ENCODE measurements at places on chromosomes 5 and 9. TPM values are rescaled to one million over a fixed set of nuclear protein-coding genes. Genes with fewer than 3 reads are reported as not detected.

The PALM2AKAP2 gene
- 8.8 TPM for total RNA-seq

GRCh38 chr9:130119519-130120298 is 52.5 kb upstream of the NCS1 start:
- no peak for DNase-seq

DNA sequence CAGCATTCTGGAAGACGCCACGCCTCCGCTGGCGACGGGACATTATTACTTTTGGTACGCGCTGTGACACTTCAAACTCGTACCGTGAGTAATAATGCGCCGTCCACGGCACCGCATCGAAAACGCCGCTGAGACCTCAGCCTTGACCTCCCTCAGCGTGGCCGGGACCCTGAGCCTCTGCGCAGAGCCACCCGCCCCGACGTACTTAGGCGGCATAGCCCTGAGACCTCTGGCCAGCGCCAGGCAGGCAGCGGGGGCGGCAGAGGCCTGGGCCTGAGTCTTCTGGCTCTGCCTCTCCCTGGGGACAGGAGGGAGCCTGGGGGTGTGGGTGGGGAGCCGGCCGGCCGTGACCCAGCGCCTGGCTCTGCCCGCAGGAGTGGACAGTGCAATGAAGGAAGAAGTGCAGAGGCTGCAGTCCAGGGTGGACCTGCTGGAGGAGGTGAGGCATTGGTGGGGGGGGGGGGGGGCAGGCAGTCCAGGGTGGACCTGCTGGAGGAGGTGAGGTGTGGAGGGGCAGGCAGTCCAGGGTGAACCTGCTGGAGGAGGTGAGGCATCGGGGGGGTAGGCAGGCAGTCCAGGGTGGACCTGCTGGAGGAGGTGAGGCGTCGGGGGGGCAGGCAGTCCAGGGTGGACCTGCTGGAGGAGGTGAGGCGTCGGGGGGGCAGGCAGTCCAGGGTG is 8.0 kb downstream of the EGFL7 start:
- DNase-seq = no peak

The GADD45G gene
- total RNA-seq = 13.0 TPM

The BTNL8 gene
- total RNA-seq = 0.15 TPM

DNA sequence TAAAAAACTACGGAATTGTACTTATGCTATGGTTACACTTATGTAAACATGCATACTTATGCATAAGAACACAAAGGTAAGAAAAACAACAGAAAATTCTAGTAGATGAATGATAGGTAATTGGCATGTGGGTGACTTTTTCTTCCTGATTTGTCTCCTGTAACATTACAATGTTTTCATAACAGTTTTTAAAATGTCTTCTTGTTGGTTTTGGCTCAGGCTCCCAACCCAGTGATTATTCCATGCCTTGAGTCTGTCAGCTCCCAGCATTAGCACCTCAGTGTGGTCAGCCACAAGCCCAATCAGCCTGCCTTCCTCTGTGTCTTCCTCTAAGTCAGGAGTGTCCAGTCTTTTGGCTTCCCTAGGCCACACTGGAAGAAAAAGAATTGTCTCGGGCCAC is 7.9 kb upstream of the FOXE1 start:
- DNase-seq = no peak

DNA sequence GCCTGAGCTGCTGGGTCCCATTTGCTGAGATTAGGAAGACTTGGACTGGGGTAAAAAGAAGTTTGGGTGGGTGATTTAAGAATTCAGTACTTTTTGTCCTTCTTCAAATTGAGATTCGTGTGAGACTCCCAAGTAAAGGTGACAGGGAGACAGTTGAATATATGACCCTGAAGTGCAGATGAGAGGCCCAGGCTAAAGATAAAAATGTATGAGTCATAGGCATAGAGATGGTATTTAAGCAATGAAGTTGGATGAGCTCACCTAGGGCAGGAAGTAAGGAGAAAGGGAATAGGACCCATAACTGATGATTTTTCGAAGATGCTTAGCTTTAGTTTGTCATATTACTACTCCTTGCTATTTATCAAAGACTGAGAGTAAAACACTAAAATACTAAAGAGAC is 255.9 kb upstream of the ADRA1B start:
- no peak for DNase-seq

- no peak for DNase-seq
Measured at GRCh38 chr5:13695076-13695712, 249.3 kb downstream of the DNAH5 start.

The PAPPA gene
- 3.4 TPM for total RNA-seq

The LHX3 gene
- not detected for total RNA-seq

DNA sequence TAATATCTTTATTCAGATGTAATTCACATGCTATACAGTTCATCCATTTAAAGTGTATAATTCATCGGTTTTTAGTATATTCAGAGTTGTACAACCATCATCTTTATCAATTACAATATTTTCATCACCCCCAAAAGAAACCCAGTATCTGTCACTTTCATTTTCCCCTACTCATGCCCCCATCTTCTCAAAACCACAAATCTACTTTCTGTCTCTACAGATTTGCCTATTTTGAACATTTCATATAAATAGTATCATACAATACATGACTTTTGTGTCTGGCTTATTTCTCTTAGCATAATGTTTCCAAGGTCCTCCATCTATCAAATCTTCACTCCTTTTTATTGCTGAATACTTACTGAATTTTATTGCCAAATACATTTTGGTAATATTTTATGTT is 305.1 kb upstream of the SGCD start:
- DNase-seq = no peak

GRCh38 chr5:108681079-108681921 is 66.4 kb upstream of the FER start:
- no peak for DNase-seq

The SLC6A18 gene
- not detected for total RNA-seq

GRCh38 chr5:143397302-143398052 is 6.0 kb downstream of the NR3C1 start:
- no peak for DNase-seq

The GRM6 gene
- not detected for total RNA-seq

The HTR4 gene
- 0.15 TPM for total RNA-seq

DNA sequence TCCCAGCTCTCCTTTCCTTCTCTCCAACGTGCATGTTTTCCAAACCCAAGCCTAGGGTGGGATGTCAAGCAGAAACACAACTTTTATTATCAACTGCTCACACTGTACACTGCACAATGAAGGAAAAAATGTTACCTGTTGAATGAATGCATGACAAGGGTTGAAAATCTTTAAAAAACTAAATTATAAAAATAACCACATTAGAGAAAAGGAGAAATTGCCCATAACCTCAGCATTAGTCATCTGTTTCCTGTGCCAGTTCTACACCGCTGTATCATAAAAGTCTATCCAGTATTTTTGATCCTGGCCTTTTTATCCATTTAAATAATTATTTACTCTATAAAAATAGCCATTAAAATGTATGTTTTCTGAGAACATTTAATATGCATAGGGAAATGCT is 101.1 kb downstream of the APBA1 start:
- DNase-seq = no peak

The IL17B gene
- 5.4 TPM for total RNA-seq

The NEURL1B gene
- 9.9 TPM for total RNA-seq

DNA sequence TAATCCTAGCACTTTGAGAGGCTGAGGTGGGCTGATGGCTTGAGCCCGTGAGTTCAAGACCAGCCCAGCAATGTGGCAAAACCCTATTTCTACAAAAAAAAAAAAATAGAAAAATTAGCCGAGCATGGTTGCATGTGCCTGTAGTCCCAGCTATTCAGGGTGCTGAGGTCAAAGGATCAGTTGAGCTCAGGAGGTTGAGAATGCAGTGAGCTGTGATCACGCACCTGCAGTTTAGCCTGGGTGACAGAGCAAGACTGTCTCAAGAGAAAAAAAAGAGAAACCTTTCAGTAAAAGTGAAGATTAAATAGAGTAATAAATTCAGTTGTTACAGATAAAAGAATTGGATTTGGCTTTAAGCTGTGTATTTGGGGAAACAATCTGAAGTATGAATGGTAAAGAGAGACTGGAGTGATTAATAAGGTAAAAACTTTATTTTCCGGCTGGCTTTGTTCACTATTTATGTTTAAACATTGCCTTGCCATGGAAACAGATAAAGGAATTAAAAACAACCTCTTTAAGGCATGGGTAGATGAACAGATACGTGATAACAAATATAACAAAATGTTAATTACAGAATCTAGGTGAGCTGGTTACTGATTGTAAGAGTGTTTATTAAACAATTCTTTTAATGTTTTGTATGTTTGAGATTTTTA is 56.0 kb upstream of the PCAT7 start:
- no peak for DNase-seq

The ADAMTS16 gene
- total RNA-seq = 1.3 TPM

GRCh38 chr5:134846641-134846960 is 833 bp downstream of the C5orf24 start:
- DNase-seq = no peak

DNA sequence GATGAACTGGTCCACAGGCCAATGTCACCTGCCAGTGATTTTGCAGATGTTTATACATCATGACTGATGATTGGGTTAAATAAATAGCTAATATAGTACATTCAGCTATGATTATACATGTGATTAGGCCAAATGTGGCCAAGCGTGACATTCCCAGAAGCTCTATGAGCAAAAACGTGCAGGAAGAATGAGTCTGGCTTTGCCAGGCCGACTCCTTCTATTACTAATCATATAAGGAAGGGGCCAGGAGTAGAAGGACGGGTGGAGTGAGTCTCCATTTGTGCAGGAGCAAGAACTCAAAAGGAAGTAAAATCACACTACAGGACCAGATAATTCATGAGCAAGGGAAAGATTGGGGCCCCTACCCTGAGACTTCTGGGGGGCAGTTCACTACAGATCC is 178.2 kb downstream of the ROR2 start:
- DNase-seq = no peak

GRCh38 chr5:114097570-114097969 is 264.3 kb upstream of the KCNN2 start:
- no peak for DNase-seq

- DNase-seq = no peak
Measured at GRCh38 chr5:109146591-109146990, 263.2 kb downstream of the PJA2 start.

GRCh38 chr9:32304495-32304894 is 79.9 kb upstream of the ACO1 start:
- DNase-seq = no peak

The MPDZ gene
- total RNA-seq = 61.0 TPM

The SNCAIP gene
- 9.8 TPM for total RNA-seq

The CTSL gene
- 134 TPM for total RNA-seq

The STPG3 gene
- not detected for total RNA-seq

The ST8SIA4 gene
- 2.6 TPM for total RNA-seq

GRCh38 chr9:28249424-28249823 is 676.1 kb upstream of the C9orf72 start:
- no peak for DNase-seq

DNA sequence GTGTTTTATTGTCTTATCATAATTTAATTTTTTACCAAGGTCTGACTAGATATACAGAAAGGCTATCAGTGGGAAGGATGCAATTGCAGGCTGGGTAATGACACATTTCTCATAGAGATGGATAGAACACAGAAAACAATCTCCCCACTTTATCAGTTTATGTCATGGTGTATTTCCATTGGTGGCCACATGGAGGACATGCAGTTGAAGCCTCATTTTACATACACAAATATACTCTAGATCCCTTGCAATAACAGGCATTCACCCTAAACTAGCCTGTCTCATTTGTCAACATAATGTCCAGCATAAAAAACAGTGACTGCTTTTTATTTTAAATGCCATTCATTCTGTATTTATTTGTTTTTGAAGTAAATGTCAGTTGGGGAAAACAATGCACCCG is 526.3 kb downstream of the GABRG2 start:
- no peak for DNase-seq

GRCh38 chr5:130532786-130533185 is 628.5 kb downstream of the CHSY3 start:
- DNase-seq = no peak

- no peak for DNase-seq
Measured at GRCh38 chr9:97919217-97919813, 3.0 kb downstream of the TRMO start.

The CAMK4 gene
- total RNA-seq = 1.4 TPM

Data from breast epithelium (tissue), 4 donors.